ENCODE measurements at places on chromosomes 4 and X.

DNA sequence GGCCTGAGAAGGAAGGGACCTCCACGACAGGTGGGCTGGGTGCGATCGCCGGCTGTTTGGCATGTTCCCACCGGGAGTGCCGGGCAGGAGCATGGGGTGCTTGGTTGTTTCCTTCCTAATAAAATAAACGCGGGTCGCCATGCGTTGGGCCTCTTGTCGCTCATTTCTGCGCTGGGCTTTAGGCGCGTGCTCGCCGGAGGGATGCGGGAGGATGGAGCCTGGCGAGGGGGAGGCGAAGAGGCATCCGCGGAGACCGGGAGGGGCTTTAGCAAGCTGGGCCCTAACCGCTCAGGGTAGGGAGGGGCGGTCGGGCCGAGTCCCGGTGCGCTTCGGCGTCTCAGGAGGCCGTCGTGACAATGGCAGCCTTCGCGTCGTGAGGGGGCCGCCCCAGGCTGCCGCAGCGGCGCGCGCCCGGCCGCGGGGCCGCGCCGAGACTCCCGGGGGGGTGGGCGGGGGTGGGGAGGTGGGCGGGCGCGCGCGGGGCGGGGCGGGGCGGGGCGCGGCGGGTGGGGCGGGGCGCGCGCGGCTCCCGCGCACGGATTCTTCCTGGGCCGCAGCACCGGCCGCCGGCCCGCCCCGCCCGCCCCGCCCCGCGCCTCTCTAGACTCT lies 476 bp upstream of the GDI1 start:
- H3K27ac ChIP-seq: peak overlapping the region; percentile 78
- peak; percentile 58 for DNase-seq
- H3K4me1 ChIP-seq: peaks cover 20% of the 10 kb centered on the region
- H3K4me3 ChIP-seq: peak overlapping the region; percentile 75
- no peaks in the 10 kb centered on the region for H3K27me3 ChIP-seq

DNA sequence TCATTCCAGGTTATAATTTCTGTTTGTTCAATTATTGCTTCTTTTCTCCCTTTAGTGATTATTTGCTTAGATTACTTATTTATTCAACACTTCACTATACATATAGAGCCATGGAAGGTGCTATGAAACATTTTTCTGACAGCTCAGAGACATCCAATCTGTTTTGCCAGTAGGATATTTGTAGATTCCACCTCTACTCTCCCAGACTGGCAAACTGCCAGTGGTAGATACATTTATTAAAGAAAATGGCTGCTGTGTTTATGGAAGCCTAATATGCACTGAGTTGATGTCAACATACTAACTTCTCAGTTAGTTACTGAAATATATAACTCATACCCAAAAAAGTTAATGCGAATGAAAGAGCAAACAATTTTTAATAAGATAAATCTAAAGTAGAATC lies 348.6 kb downstream of the TRAM1L1 start:
- no peak for DNase-seq
- no peaks in the 10 kb centered on the region for H3K36me3 ChIP-seq
- H3K4me1 ChIP-seq: no peaks in the 10 kb centered on the region
- H3K27me3 ChIP-seq: no peaks in the 10 kb centered on the region
- no peak overlapping the region for H3K4me3 ChIP-seq
- no peak overlapping the region for H3K27ac ChIP-seq

GRCh38 chrX:32116047-32116446 lies 1044.2 kb upstream of the FTHL17 start:
- H3K27me3 ChIP-seq: no peaks in the 10 kb centered on the region
- no peaks in the 10 kb centered on the region for H3K36me3 ChIP-seq
- no peaks in the 10 kb centered on the region for H3K4me1 ChIP-seq

DNA sequence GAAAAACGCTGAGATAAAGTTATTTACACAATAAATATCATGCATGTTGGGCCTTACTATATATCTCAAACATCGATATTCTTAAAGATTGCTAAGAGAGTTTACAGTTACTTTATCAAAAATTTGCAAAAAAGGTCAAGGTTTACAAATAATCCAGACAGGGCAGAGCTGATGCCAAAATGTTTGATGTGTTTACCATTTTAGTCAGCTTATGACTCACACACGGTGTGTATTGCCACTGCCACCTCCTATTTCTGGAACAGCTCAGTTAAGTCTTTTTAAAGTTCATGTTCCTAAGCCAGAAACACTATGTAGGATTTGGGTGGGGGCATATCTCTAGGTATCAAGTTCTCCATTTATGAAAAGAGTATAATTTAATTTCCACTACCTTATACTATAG lies 580.6 kb downstream of the INPP4B start:
- H3K4me3 ChIP-seq: no peak overlapping the region
- no peak for DNase-seq
- H3K36me3 ChIP-seq: peaks cover 70% of the 10 kb centered on the region

DNA sequence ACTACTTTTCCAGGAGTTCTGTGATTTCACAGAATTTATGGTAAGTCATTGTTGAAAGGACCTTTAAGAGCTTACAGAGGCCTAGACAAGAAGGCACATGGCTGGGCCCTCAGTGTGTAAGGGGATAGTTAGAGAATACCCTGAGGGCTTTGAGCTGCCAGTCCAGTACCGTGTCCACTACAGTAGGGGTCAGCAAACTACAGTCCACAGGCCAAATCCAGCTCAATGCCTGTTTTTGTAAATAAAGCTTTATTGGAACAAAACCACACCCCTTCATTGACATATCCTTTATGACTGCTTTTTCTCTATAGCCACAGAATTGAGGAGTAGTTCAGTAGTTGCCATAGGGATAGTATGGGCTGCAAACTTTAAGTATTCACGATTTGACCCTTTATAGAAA lies 176.2 kb downstream of the MID1 start:
- peaks cover 7% of the 10 kb centered on the region for H3K36me3 ChIP-seq
- DNase-seq: no peak
- H3K4me3 ChIP-seq: no peak overlapping the region
- no peaks in the 10 kb centered on the region for H3K4me1 ChIP-seq
- no peak overlapping the region for H3K27ac ChIP-seq
- H3K27me3 ChIP-seq: peaks cover 4% of the 10 kb centered on the region

DNA sequence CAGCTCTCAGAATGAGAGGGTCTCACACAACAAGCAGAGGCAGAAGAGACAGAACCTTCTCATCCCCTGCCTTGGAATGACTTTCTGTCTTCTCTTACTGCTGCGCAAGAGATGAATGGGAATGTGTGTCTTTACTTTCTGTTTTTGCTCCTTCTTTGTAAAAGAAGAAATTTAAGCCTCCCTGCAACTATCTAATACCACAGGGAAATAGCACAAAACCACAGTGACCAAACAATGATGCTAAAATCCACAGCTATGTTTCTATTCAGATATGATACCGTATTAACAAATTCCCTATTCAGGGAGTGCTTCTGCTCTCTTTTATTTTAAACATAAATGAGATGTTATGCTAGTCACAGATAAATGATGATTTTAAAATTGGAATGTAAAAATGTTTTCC lies 173.8 kb upstream of the RAI2 start:
- DNase-seq: no peak
- H3K4me3 ChIP-seq: no peak overlapping the region
- H3K27me3 ChIP-seq: no peaks in the 10 kb centered on the region
- H3K36me3 ChIP-seq: no peaks in the 10 kb centered on the region
- no peaks in the 10 kb centered on the region for H3K4me1 ChIP-seq

DNA sequence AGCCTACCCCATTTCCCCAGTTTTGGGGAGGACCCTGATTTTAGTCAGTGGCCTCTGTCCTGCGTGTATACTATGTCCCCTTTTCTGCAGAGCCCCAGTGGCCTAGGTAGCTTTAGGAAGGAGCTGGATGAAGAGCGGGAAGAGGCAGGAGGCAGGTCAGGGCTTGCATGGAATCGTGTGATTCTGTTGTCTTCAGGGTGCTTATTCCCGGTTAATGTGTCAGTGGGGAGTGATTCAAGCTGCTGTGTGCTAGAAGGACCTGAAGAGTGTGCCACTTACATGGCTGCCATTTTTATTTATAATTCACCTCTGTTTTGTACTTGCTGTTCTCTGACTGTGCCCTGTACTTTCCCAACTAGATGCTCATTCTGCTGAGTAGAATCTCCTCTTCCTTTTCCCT lies 127.3 kb upstream of the AMOT start:
- no peak overlapping the region for H3K27ac ChIP-seq
- no peaks in the 10 kb centered on the region for H3K36me3 ChIP-seq
- DNase-seq: no peak
- H3K4me3 ChIP-seq: no peak overlapping the region
- H3K4me1 ChIP-seq: no peaks in the 10 kb centered on the region
- no peaks in the 10 kb centered on the region for H3K27me3 ChIP-seq
